ENCODE measurements at places on chromosomes 5 and 9. TPM values are rescaled to one million over a fixed set of nuclear protein-coding genes. Genes with fewer than 3 reads are reported as not detected.
A peak's percentile ranks its signal among the peaks of the same experiment; 100 is the strongest.

The IFNA21 gene
- total RNA-seq: not detected

The CACFD1 gene
- 3.8 TPM for total RNA-seq

- no peaks in the 10 kb centered on the region for H3K36me3 ChIP-seq
- no peaks in the 10 kb centered on the region for H3K27me3 ChIP-seq
- H3K4me3 ChIP-seq: no peak overlapping the region
- no peak overlapping the region for H3K27ac ChIP-seq
- DNase-seq: no peak
Measured at GRCh38 chr5:145947581-145947980, 11.2 kb downstream of the SH3RF2 start.

DNA sequence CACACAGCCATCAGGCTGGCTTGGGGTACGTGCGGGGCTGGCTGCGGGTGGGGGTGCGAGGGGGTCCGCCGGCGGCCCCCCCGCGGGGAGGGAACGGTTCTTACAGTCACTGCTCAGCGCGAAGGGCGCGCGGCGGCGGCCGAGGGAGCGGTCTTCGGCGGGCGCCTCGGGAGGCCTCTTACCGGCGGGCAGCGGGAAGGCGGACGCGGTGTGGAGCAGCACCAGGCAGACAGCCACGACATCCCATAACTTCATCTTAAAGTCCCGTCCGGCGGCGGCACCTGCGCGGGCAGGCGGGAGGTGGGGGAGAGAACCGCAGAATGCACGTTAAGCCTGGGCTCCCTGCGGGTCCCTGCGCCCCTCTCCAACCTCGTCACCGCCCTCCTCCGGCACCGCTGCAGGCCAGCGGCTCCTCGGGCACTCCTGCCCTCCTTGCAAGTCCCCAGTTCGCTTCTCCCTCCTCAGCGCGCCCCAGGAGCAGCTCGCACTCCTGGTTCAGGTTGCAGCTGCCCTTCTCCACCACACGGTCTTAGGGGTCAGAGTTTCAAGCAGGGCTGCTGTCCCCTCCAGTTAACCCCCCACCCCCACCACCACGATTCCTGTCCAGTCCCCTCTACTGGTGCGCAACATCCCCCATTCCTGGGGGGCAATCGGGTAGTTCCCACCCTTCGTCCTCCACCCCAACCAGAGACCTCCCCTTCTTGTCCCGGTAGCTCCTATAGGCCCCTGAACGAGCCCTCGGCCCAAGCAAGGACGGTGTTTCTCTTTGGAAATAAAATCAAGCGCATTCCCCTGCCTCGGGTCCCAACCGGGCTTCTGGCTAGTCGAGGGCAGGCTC lies 5.1 kb downstream of the GDNF start:
- DNase-seq: no peak
- no peak overlapping the region for H3K27ac ChIP-seq
- H3K36me3 ChIP-seq: no peaks in the 10 kb centered on the region
- no peak overlapping the region for H3K4me3 ChIP-seq

The UBE2D2 gene
- total RNA-seq: 164 TPM

The PCDHB3 gene
- not detected for total RNA-seq

The CD274 gene
- 5.3 TPM for total RNA-seq

The SHOC1 gene
- not detected for total RNA-seq

- DNase-seq: no peak
- no peaks in the 10 kb centered on the region for H3K36me3 ChIP-seq
- H3K27ac ChIP-seq: no peak overlapping the region
- no peak overlapping the region for H3K4me3 ChIP-seq
Measured at GRCh38 chr9:115972843-115973595, 180.6 kb upstream of the PAPPA start.

DNA sequence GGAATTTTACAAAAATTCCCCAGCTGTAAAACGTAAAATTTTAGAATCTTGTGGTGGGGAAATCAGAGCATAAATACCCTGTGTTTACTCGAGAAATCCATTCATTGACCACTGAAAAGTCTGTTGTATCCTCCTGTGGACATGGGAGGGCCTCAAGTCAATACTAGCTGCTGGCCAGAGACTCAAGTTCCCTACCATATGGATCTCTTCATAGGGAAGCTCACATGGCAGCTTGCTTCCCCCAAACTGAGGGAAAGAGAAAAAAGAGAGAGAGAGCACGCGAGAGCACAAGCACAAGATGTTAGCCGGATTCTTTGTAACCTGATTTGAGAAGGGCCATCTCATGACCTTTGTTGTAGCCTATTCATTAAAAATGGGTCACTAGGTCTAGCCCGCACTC lies 591.9 kb downstream of the LRRC70 start:
- H3K4me3 ChIP-seq: no peak overlapping the region
- no peaks in the 10 kb centered on the region for H3K36me3 ChIP-seq
- no peaks in the 10 kb centered on the region for H3K27me3 ChIP-seq
- H3K4me1 ChIP-seq: no peaks in the 10 kb centered on the region
- H3K27ac ChIP-seq: no peak overlapping the region

The IFT74 gene
- 7.3 TPM for total RNA-seq

GRCh38 chr5:36301858-36302603 lies at the start of gene RANBP3L:
RANBP3L (minus strand) TSS chr5:36301902; CDS start chr5:36301416, 486 bp downstream.
- no peak for DNase-seq
- H3K36me3 ChIP-seq: no peaks in the 10 kb centered on the region
- H3K27me3 ChIP-seq: peaks cover 6% of the 10 kb centered on the region
- no peak within 1 kb of the TSS for H3K4me3 ChIP-seq
- H3K27ac ChIP-seq: no peak within 1 kb of the TSS

The GGTA1 gene
- not detected for total RNA-seq

GRCh38 chr9:75995066-75995465 lies 104.6 kb downstream of the PCSK5 start:
- H3K36me3 ChIP-seq: no peaks in the 10 kb centered on the region
- H3K27ac ChIP-seq: no peak overlapping the region
- H3K4me3 ChIP-seq: no peak overlapping the region

- H3K36me3 ChIP-seq: no peaks in the 10 kb centered on the region
- H3K27me3 ChIP-seq: no peaks in the 10 kb centered on the region
- H3K27ac ChIP-seq: peak overlapping the region; percentile 33
Measured at GRCh38 chr9:20315677-20316076, 306.6 kb downstream of the MLLT3 start.

The ISL1 gene
- not detected for total RNA-seq

The FOXD4L4 gene
- not detected for total RNA-seq

The IL9 gene
- total RNA-seq: not detected

DNA sequence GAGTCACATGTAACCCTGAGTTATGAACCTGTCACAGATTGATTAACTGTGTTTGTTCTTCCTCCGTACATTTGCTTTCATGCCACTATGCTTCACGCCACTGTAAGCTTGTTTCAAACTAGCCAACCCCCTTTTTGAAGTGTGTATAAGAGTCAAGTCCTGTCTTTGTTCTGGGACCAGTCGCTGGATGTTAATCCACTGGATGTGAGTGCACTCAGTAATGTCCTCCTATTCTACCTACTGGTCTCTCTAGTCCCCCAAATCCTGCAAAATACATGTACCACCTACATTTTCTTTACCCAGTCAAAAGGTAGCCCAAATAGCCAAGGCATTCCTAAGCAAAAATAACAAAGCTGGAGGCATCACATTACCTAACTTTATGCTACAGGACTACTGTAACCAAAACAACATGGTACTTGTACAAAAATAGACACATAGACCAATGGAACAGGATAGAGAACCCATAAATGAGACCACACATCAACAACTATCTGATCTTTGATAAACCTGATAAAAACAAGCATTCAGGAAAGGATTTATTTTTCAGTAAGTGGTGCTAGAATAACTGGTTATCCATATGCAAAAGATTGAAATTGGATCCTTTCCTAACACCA lies 1139.1 kb upstream of the SEMA6A start:
- DNase-seq: no peak
- no peaks in the 10 kb centered on the region for H3K36me3 ChIP-seq
- H3K27me3 ChIP-seq: no peaks in the 10 kb centered on the region
- H3K27ac ChIP-seq: no peak overlapping the region
- H3K4me3 ChIP-seq: no peak overlapping the region

The PIP5K1B gene
- total RNA-seq: not detected

DNA sequence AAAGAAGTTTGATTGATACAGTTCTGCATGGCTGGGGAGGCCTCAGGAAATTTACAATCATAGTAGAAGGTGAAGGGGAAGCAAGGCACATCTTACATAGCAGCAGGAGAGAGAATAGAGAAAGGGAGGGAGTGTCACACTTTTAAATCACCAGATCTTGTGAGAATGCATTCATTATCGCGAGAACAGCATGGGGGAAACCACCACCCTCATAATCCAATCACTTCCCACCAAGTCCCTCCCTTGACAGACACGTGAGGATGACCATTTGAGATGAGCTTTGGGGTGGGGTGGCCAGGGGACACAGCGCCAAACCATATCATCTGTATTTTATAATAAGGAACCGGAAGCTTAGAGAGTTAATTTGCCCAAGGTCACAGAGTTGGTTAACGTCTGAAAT lies 13.7 kb upstream of the FOCAD start:
- H3K27me3 ChIP-seq: no peaks in the 10 kb centered on the region
- H3K27ac ChIP-seq: no peak overlapping the region
- no peak overlapping the region for H3K4me3 ChIP-seq
- H3K4me1 ChIP-seq: no peaks in the 10 kb centered on the region

DNA sequence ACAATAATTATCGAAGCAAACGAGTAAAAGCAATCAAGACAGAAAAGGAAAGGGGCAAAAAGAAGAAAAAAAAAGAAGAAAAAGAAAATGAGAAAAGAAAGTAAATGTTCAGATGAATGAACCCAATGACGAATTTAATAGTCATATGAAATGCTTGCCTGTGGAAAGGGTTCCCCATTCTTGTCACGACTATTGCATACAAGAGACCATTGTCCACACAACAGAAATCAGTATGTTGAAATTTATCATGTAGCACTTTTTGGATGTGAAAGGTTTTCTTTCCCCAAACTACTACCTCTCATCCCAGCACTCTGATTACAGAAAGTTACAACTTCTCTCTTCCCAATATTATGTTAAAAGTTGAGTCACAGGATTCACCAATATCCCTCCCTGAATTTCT lies 162.4 kb downstream of the ZDHHC21 start:
- H3K27me3 ChIP-seq: peaks cover 2% of the 10 kb centered on the region
- no peak for DNase-seq
- no peak overlapping the region for H3K4me3 ChIP-seq
- no peaks in the 10 kb centered on the region for H3K4me1 ChIP-seq
- no peak overlapping the region for H3K27ac ChIP-seq

DNA sequence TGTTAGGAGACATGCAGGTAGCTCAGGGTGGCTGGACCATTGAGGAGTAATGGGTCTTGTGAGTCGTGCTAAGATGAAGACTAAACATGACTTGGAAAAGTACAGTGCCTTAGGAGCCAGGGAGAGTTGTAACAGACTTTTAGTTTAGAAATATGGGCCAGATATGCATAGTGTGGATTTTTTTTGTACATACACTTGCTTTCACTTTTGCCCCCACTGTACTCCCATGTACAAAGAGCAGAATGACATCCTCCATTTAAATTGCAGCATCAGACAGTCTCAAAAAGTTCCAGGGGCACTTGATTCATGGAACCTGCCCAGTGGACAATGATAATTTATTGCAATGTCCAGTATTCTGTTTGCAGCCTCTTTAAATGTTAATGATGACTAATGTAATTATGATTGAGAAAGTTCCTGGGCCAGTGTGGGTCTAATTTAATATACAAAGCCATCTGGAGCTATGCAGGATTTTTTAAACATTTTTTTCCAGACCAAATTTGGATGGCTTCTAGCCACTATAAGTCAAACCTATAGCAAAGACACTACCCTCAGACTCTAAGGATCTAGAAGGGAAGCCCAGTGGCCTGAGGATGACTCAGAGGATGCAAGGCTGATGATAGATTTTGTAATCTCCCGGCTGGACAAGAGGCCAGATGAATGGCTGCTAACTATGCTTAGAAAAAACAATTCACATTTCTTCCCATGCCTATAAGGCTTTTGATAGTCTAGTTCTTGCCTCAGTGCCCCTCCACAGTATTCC lies 80.1 kb downstream of the TRPC7 start:
- no peak overlapping the region for H3K4me3 ChIP-seq
- no peaks in the 10 kb centered on the region for H3K27me3 ChIP-seq
- no peaks in the 10 kb centered on the region for H3K4me1 ChIP-seq
- DNase-seq: no peak

GRCh38 chr5:113233606-113234005 lies 201.2 kb downstream of the TSSK1B start:
- no peak overlapping the region for H3K4me3 ChIP-seq
- no peaks in the 10 kb centered on the region for H3K36me3 ChIP-seq
- no peak for DNase-seq

DNA sequence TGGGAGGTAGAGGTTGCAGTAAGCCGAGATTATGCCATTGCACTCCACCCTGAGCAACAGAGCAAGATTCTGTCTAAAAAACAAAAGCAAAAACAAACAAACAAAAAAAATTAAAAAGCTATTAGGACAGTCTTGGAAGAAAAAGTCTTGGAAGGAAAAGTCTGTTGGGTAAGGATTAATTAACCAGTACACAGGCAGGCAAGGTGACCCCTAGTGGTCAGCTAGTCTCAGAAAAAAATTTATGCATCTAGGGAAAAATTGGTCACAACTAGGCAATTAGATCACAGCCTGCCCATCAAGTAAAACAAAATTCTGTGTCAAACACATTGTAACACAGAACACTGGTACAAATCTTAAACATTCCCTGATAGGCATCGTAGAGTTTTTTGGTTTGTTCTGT lies 6.7 kb upstream of the ANKRD18B start:
- H3K27ac ChIP-seq: no peak overlapping the region
- DNase-seq: no peak
- no peaks in the 10 kb centered on the region for H3K36me3 ChIP-seq
- no peak overlapping the region for H3K4me3 ChIP-seq
- H3K4me1 ChIP-seq: no peaks in the 10 kb centered on the region
- H3K27me3 ChIP-seq: no peaks in the 10 kb centered on the region

DNA sequence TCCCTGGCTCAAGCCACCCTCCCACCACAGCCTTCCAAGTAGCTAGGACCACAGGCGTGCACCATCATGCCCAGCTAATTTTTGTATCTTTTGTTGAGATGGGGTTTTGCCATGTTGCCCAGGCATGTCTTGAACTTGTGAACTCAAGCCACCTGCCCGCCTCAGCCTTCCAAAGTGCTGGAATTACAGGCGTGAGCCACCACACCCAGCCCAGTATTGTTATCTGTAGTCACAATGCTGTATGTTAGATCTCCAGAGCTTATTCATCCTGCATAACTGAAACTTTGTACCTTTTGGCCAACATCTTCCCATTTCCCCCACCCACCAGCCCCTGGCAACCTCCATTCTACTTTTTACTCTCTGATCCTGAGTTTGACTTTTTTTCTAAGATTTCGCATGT lies 37.5 kb downstream of the CREBRF start:
- H3K27me3 ChIP-seq: no peaks in the 10 kb centered on the region
- H3K27ac ChIP-seq: no peak overlapping the region
- no peak overlapping the region for H3K4me3 ChIP-seq
- H3K36me3 ChIP-seq: peaks cover 25% of the 10 kb centered on the region
- H3K4me1 ChIP-seq: peaks cover 4% of the 10 kb centered on the region
- DNase-seq: no peak
